ENCODE measurements at places on chromosomes 7 and 10. TPM values are rescaled to one million over a fixed set of nuclear protein-coding genes. Genes with fewer than 3 reads are reported as not detected.

The ZNF722 gene
- polyA plus RNA-seq = not detected

The EFCAB10 gene
- not detected for polyA plus RNA-seq

The HGF gene
- 1.5 TPM for polyA plus RNA-seq

The TBXAS1 gene
- polyA plus RNA-seq = 0.16 TPM

The NANOS1 gene
- polyA plus RNA-seq = 0.29 TPM

The TRIM73 gene
- polyA plus RNA-seq = 0.59 TPM

The LIPF gene
- polyA plus RNA-seq = not detected

The CTAGE6 gene
- 0.02 TPM for polyA plus RNA-seq

The SLC26A5 gene
- polyA plus RNA-seq = not detected

GRCh38 chr10:62341419-62341818, 32.8 kb upstream of the ZNF365 start:
- DNase-seq = no peak

- DNase-seq = no peak
These were observed 194.3 kb upstream of the GPR26 start for GRCh38 chr10:123471811-123472210.

GRCh38 chr7:135385209-135385608, 124.7 kb downstream of the CNOT4 start:
- DNase-seq = no peak

DNA sequence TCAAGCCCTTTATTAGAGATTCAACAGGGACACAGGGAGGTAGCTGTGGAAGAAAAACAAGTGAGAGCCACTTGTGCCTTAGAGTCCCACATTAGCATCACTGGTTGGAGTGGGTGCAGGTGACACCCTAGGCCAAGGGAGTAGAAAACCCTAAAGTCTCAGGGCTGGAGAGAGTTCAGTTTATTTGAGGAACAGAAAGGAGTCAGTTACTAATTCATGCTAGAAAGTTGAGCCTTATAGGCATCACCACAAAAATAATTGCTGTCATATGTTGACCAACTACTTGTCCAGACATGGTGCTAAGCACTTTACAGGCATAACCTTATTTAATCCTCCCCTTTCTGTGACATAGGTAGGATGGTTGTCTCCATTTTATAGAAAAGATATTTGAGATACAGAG, 20.9 kb upstream of the ACSL5 start:
- no peak for DNase-seq

GRCh38 chr7:143280160-143280559, 4.6 kb upstream of the TMEM139 start:
- no peak for DNase-seq

DNA sequence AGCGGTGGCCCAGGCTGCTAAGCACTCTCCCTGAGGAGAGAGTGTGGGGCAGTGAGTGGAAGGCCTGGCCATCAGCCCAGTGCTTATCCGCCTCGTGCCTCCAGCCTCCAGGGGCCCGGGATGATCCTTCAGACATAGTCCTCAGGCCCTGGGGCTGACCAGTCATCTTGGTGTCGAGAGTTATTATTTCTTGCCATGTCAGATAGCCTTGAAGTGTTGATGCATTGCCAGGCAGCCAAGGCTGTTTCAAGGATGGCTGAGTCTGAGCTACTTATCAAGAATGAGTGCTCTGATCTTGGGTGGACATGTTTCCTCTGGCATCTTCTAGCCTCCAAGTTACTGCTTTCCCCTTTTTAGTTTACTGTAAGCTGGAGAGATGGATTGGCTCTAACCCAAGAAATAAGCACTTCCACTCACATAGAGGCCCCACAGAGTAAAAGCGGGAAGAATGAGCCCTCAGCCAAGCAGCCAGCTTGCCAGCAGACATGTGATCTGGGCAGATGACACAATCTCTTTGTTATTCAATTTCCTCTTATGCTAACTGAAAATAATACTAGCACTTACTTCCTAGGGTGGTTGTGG, 136.5 kb upstream of the NAMPT start:
- peak; percentile 75 for DNase-seq

DNA sequence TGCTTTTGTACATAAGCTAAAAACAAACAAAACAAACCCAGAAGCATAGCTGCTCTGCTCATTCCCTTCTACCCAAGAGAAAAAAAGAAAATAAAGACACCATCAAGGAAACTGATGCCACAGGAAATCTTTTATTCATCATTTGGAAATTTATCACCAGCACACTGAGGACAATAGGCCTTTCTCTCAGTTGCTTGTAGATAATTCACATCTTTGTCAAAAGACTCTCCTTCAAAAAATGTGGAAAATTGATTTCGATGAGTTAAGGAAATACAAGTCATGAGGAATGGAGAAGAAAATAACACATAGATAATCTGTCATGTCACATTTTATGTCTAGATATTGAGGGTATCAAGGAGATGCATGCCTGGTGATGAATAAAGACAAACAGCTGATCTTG, 53.5 kb downstream of the ZNF37A start:
- DNase-seq = no peak

DNA sequence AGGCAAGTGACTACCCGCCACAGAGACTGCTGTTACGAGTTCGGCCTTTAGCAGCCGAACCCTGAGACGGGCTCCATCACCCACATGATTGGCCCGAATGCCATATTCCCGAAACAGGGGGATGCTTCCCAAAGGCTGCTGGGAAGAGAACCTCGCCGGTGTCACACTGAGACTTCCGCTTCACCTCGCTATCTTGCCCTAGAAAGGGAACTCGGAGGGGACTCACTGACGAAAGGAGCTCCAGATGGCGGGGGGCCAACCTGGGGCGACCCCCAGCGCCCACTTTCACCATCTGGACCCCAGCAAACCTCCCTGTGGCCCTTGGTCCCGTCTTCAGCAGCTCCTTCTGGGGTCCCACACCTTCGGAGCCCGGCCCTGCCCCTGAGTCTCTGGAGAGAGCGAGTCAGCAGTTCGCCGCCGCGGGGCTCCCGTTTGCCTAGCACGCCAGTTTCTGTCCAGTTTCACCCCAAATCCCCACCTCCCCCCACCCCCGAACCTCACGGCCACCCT, 529 bp downstream of the HPS1 start:
- DNase-seq = no peak

- no peak for DNase-seq
These were observed 66.2 kb upstream of the PCBD1 start for GRCh38 chr10:70954381-70955176.

GRCh38 chr10:125147971-125148439, 12.4 kb downstream of the CTBP2 start:
- no peak for DNase-seq

DNA sequence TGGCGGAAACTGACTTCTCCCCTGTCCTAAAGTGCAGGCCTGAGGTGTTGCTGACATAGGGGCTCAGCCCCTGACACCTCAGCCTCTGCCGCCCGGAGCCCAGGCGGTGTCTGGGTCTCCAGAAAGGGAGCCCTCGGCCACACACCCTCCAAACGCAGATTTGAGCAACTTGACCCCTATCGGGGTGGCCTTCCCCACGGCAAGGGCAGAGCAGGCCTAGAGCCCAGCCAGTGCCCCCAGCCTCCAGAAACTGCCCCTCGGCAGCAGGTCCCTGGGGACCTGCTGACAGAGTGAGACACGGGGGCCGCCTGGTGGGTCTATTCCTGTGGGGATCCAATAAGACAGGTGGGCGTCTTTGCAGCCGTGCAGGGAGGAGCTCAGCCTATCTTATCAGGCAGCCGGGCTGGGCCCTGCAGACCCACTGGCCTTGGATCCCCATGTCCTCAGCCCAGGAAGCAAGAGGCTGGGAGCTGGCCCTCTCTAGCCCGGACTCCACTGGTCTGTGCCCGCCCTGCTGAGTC, 11.0 kb downstream of the TMEM184A start:
- no peak for DNase-seq

GRCh38 chr10:32005050-32005449, 51.2 kb downstream of the KIF5B start:
- DNase-seq = no peak

DNA sequence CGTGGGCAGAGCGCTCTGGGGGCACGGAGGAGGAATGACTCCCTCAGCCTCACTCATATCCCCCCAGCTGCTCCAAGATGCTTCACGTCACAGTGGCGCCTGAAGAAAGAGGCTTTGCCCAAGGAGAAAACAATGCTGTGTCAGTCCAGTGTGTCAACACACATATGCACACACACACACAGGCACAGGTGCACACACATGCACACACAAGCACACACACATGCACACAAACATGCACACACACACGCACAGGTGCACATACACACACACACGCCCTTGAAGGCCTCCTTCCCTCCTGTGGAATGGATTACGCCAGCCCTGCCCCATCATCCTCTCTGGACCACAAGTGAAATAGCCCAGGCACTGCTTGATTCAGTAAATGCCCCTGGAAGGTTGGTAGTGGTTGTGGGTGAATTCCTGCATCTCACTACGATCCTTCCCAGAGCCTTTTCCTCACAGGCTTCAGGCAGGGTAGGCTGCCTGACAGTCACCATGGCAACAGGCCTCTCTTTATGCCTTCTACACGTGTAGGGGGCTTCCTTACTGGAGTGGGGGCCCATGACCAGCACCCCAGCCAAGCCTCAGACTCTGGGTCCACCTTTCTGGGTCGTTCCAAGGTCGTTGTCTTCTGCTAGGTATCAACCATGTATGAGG, 371.5 kb upstream of the PODXL start:
- DNase-seq = no peak

DNA sequence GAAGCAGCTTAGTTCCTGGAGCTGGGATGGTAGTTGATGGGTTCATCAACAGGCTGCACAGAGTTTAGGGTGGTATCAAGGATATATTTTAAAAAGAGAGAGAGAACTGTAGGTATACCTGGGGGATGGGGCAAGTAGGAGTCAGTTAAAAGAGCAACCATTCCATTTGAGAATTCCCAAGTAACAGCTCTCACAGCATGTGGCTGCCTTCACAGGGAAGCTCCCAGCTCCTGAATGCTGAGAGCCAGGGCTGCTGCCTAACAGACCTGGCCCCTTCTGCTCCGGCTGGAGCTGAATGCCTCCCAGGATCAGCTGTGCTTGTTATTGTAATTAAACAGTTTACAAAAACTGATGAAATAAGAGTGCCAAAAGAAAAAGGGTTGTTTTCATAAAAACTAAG, 58.8 kb upstream of the GPR26 start:
- no peak for DNase-seq

GRCh38 chr10:89213191-89213808, 6.2 kb upstream of the CH25H start:
- no peak for DNase-seq

DNA sequence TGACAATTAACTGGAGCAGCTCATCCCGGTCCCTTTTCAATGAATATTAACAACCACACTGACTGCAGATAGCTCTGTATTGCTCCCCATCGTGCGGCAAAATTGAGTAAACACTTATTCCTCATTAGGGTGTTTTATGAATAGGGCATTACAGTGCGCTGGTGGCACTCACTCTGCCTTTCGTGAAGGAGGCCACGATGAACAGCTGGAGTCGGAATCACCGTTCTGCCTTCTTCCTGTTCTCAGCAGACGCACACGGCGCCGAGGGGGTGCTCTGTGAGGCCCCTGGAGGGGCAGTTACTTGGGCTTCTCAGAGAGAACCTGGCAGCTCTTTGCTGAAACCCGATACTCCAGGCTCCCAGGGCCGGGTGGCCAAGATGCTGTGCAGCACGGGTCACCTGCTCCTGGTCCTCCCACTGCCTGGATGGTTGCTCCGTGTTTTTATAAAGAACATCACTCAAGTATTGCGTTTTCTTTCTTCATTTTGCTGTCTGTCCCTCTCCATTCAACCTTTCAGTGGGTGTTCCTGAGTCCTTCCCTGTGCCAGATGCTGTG, 241.9 kb downstream of the GLRX3 start:
- DNase-seq = no peak

GRCh38 chr7:16753102-16753931, at the start of gene TSPAN13:
TSS of gene TSPAN13 (plus strand) at chr7:16753755. CDS start at chr7:16753968, 213 bp downstream.
- no peak for DNase-seq

GRCh38 chr10:71863203-71863602, 12.2 kb upstream of the PSAP start:
- no peak for DNase-seq

DNA sequence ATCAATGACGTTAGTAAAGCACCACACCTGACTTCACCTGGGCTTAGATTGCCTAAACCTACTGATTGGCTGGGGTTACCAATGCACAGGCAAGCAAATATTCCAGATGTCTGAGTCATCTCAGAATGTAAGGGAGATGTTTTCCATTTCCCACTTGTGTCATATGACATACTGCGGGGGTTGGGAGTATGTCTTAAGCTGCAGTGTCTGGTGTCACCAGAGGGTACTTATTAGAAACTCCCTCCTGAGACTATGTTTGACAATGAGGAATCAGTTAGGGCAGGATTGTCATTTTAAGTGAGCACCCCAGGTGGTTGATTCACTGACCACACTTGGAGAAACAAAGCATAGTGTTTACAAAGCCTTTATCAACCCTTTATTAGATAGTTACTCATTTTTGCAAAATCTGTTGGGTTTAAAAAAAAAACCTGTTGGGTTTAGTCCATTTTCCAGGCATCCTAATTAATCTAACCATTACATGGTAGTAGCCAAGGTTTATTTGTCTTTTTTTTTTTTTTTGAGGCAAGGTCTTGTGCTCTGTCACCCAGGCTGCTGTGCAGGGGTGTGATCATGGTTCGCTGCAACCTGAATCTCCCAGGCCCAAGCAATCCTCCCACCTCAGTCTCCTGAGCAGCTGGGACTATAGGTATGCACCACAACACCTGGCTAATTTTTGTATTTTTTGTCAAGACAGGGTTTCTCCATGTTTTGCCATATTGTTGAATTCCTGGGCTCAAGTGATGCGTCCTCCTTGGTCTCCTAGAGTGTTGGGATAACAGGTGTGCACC, 72.5 kb downstream of the CDK6 start:
- DNase-seq = no peak

DNA sequence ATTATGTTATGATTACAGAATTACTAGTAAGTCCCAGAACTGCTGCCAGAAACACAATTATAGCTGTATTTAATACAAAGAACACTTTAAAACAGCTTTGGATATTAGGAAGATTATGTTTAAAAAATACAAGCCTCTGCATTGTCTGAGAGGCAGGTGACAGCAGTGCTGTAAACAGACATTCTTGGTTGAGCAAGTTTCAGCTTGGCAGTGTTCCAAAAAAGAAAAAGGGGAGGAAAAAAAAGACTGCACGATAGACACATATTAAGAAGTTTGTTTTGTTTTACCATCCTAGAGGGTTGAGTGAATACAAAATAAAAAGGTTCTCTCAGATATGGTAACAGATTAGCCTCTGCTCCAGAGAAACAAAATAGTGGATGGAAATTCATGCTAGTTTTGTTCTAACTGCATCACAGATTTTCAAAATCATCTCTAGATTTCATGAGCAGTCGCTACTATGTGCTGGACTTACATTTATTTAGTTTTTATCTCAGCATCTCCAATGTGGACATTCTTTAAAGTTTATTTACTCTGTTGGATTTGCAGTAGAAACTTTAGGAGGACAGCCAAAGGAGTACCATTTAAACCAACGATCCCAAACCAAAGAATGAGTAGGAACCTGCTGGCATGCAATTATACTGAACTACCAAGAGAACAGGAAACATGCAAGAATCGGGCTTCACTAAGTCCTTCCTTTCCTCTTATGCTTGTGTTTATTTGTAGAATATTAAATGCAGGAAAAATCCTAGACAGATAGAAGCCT, 9.0 kb downstream of the FAM204A start:
- no peak for DNase-seq
